ENCODE measurements at places on chromosomes 6 and 20.

- DNase-seq: no peak
Measured at GRCh38 chr6:17100806-17101205, 1.0 kb upstream of the STMND1 start.

DNA sequence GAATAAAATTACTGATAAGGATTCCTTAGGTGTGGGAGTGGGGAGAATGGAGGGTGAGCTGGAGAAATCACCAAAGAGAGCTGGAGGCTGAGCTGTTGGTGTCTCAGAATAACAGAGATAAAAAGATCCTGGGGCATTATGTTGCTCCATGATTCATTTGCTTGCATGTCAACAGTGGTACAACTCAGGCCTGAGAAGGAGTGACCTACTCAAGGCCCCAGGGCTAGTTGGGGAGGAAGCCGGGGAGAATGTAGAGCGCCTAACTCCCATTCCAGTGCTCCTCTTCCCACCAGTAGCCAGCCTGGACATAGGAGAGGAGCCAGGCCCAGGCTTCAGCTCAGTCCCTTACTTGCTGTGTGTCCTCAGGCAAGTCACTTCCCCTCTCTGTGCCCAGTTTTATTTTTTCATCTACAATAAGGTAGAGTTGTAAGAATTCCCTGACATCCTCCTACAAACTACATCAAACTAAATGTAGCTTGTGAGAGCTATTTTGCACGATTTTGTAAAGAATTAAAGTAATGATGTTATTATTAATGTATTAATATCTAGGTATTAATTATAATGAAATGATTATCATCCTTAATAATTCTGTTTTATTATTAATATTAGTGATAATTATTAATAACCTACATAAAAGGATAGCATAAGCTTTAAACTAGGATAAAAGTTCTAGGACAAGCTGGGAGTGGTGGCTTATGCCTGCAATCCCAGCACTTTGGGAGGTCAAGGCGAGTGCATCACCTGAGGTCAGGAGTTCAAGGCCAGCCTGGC, 250.9 kb upstream of the SULF2 start:
- no peak for DNase-seq

GRCh38 chr6:126546541-126547120, 206.7 kb downstream of the CENPW start:
- DNase-seq: no peak

DNA sequence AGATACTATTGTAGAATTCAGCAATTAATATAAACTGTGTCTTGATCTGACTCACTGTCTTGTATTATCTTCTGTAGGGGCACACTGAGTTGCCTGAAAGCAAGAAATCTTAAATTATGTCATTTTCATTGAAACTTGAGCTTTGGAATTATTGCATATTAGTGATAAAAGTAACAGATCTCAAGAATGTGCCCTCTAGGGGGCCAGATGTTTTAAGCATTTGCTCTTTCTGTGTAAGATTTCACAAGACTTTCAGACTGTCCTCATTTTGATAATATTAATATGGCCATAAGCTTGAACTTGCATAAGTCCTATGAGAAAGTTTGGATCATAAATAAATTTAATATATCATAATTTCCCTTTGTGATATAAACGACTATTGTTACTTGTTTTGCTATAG, 55.5 kb upstream of the MYO6 start:
- DNase-seq: no peak

GRCh38 chr20:14915356-14915755, 577.9 kb upstream of the FLRT3 start:
- no peak for DNase-seq

DNA sequence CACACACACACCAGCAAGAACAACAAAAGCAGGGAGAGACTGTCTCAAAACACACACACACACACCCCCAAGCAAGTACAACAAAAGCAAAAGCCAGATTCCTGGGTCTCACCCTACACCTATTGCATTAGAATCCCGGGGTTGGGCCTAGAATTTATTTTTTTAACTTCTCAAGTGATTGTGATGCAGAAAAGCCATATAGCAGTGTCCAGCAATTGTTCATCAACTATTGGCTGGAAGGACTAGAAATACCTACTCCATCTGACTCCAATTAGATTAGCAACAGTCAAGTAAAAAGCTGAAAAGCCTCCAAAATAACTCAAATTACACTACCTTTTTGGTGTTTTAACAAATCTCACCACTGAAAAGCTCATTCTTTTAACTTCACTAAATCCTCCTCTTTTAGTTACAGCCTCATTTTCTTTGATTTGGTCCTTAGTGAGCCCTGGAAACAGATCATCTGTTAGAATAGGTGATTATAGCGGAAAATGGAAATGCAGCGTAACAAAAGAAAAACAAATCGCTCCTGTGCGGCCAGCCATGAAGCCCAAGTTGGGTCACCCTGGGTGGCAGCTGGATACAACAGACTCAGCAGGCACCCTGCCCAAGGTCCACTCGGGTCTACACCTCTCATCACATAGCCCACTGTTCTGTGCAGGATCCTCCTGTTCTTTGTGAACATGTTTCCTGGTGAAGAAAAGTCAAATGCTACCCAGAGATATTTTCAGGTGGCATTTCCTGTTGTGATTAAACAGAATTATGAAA, 38.7 kb downstream of the STAU1 start:
- no peak for DNase-seq

- DNase-seq: peak; percentile 81
Measured at GRCh38 chr6:33851959-33852358, 48.2 kb upstream of the MLN start.

GRCh38 chr6:21538186-21538798, 55.3 kb upstream of the SOX4 start:
- no peak for DNase-seq

- DNase-seq: peak; percentile 78
Measured at GRCh38 chr6:92810913-92811312, 608.4 kb downstream of the EPHA7 start.

- DNase-seq: no peak
Measured at GRCh38 chr6:16799279-16800193, 38.3 kb upstream of the ATXN1 start.

DNA sequence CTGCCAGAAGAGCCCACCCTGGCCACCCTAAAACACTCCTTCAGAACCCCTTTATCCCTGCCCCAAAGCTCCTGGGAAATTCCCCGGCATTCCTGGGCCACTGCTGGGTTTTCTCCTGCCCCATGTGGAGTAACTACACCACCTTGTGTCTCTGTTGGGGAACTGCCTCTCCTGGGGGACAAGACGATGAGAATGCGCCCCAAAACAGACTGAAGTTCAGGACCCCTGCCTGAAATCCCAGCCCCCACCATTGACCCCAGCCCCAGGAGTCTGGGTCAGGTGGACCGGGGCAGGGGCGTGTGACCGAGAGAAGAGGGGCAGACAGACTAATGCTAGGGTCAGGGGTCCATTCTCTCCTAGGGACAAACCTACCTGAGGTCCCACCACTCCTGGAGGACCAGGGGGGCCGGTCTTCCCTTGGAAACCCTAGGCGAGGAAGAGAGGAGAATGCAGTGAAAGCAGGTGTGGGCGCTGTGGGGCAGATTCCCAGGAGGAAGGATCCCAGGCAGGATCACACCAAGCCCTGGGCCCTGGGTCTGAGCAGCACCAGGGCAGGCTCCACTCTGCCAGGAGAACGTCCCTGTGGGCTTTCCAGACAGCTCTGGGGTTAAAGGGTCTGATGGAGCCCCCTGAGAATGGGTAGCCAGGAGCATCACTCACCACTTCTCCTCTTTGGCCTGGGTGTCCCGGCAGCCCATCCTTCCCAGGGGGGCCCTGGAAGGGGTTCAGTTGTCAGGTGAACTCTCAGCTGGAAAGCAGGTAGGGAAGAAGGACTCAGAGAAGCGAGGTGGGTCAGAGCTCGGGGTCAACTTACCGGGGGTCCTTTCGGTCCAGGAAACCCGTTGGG, 19.4 kb downstream of the COL11A2 start:
- peak; percentile 29 for DNase-seq

GRCh38 chr6:163775313-163775712, 360.8 kb downstream of the QKI start:
- no peak for DNase-seq

- DNase-seq: no peak
Measured at GRCh38 chr6:40997234-40997957, 41.6 kb downstream of the UNC5CL start.

GRCh38 chr6:13217206-13217905, 111.0 kb downstream of the TBC1D7 start:
- no peak for DNase-seq

DNA sequence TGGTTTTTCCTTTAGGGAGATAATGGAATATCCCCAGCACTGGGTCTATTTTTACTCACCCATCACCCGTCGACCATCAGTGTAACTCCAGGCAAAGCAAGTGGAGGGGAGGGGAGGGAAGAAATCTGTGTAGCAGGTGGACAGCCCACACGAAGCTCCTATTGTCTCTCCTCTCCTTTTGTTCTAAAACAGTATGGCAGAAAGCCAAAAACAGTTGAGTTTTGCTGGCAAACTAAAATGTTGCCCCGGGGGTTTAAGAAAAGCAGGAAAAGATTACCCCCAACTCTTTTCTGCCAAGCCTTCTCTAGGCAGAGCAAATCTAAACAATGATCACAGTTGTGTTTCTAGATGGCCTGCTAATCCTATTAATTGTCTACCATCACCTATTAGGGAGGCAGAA, 89.7 kb downstream of the PREP start:
- no peak for DNase-seq

DNA sequence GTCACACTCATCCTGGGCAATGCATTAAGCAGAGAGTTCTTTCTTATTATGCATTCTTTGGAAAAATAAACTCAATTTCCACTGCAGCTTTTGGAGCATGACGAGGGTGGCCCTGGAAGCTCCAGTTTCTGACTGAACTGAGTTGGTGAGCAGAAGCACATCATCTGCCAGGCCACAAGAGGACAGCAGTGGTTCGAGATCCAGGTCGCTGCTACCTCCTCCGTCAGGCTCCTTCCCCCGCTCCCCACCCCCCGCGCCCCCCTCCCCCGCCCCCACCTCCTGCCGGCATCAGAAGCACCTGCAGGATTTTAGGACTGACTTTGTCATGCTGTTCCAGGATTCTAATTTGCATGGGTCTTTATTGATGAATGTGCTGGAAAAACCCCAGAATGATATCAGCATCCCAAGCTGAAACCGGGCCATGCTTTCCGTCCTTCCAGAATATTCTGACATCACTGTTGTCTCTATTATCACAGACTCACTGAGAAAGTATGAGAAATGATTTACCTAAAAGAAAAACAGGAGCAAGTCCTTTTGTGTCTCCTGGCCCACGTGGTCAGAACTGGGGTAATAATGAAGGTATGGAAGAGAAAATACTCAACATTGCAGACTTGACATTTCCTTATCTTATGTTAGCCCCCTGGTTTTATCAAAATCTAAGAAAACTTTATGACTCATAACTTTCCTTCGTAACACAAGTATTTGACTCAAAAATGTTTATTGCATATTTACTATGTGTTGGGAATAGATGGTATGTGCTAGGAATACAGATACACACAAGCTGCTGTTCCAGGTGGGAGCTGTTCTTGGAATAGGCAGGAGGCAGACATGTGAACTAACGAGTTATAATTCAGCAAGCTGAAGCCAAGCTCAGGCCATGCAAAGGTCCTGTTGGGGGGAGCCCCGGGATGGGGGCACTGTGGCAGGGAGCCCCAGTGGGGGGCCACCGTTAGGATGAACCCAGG, 220.2 kb upstream of the EXOC2 start:
- peak; percentile 75 for DNase-seq

DNA sequence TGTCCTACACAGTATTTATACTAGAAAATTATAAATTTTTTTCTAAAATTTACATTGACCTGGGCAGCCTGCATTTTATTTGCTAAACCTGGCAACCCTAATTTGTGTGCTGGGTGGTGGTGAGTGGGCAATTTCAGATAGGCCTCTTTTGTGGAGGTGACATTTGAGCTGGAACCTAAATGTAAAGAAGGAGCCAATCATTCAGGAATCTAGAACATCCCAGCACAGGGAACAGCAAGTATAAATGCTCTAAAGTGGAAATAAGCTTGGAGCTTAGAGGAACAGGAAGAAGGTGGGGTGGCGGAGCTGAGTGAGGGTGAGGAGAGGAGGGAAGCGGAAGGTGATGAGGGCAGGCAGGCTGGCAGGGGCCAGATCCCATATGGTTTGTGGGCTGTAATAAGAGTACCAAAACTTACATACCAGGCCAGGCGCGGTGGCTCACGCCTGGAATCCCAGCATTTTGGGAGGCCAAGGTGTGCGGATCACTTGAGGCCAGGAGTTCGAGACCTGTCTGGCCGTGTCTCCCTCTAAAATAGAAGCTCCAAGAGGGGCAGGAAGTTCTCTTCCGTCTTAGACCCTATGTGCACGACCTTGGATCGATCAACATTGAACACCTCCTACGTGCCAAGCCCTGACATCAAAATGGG, 549 bp upstream of the CSE1L start:
- DNase-seq: peak; percentile 37

GRCh38 chr6:108105571-108105970, 31.0 kb upstream of the OSTM1 start:
- DNase-seq: no peak

DNA sequence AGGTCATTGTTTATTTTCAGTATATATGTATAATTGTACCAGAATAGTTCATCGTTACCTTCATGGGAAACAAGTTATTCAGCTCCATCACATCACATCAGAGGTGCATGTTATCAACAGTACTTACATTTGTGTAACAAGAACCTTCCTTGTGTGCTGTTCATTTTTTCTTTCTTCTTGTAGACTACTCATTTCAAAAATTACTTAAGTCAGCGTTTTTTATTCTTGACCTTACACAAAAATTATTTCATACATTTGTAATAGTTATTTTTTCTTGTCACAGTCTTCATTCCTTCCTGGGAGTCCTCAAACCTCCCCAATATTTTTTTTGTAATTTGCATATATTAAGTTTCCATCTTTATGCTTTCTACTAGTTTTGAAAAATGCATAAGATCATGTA, 725.7 kb upstream of the ADGRB3 start:
- no peak for DNase-seq

DNA sequence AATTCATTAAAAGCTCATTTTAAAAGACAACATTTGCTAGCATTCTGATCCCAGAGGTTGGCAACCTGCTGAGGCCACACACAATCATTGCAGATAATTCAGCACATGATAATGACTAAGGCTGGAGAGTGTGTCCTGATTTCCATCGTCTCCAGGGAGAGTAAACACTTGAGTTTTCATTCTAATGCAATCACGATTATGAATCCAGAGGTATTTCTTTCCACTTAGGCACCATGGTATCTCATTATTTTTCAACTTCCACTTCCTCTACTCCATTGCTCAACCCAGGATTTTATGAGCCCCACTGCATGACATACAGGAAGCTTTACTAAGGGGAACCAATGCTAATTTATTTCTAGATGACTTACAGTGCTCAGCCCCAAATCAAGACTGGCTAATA, 273.8 kb upstream of the AGPAT4 start:
- no peak for DNase-seq

Data from kidney (tissue), 22 donors.